ENCODE measurements at places on chromosomes 5 and 9.

GRCh38 chr9:83992901-83993300 is 12.3 kb downstream of the RMI1 start:
- no peak for DNase-seq

GRCh38 chr9:36134761-36135505 is 1.6 kb upstream of the GLIPR2 start:
- no peak for DNase-seq

- DNase-seq, result no peak
Measured at GRCh38 chr5:177469750-177470525, 3.5 kb downstream of the DBN1 start.

DNA sequence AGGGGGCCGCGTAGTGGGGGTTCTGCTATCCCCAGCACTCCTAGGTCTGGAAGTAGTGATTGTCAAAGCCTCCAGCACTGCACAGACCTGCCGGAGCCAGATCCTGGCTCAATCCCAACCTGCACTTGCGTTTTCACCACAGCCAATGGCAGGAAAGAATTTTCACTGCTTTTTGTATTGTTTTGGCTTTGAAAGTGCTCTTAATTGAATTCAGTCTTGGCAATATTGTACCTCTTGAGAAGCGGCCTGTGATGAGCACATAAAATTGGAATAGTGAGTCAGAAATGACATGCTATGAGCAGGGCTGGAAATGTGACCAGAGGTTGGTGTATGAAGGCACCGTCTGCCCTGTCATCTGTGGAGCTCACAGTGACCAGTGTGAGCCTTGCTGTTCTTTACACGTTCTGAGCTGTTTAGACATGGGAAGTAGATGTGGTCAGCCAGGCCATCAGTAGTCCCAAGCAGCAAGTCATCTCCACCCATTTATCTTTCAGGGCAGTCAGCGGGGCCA is 41.5 kb downstream of the SECISBP2 start:
- DNase-seq, result no peak

DNA sequence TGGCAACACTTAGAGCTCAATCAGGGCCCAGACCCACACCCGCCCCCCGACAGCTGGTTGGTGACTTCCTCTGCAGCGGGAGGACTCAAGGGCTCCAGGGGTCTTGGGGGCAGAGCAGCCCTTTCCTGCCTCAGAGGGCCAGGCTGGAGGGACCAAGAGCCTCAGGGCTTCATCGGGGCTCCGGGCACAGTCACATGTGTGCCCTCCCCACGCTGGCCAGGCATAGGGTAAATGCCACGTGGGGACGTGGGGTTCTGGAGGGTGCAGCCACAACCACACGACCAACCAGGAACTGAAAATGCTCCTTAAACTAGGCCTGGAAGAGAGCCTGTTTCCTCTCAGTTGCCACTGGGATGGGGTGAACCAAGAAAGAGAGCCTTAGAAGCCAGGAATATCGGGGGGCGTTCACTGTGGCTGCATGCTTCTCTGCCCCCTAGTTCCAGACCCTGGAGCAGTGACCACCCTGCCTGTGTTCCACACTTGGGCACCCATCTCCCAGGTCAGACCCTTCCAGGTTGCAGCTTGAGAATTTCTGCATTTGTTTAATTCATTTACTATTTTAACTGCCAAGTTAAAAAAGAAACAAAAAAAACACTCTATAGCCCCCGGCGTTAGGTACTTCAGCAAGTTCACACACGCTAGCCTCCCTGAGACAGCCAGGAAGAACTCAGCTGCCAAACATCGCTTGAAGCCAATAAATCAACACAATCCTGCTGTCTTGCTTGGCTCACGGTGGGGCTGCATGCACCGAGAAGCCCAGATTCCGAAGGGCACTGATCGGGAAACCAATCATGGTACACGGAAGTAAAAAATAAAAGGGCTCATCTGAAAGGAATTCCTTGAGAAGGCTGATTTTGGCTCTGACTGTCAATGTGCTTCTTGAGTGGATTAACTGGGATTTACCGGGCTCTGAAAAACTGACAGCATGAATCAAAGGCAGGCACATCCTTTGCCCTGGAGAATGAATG is 56.1 kb upstream of the PHYKPL start:
- DNase-seq, result no peak

GRCh38 chr5:172006321-172007174 is at the start of gene FBXW11:
Gene FBXW11 (minus strand): TSS chr5:172006638. CDS start chr5:172006502, 136 bp downstream.
- DNase-seq, result peak; percentile 93

- DNase-seq, result no peak
Measured at GRCh38 chr9:124511426-124511840, 4.2 kb upstream of the NR5A1 start.

GRCh38 chr5:123359454-123360200 is 63.6 kb downstream of the CEP120 start:
- DNase-seq, result no peak

DNA sequence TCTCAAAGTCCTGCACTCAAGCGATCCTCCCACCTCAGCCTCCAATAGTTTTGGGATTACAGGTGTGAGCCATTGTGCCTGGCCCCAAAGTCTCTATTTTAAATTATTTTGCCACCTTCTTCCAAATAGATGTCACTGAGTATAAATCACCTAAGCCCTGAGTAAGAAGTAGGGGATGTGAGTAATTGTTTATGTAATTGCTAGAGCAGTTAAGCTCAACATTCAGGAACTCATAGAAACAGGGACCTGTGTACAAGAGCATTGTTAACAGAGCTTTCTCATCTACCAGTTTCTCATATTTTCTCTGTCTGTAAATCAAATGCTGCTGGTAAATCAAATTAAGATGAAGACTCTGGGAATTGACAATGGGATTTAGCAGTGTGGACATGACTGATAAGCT is 26.3 kb downstream of the CDK7 start:
- DNase-seq, result no peak

- DNase-seq, result no peak
Measured at GRCh38 chr5:1161108-1161832, 40.1 kb upstream of the SLC6A19 start.

- no peak for DNase-seq
Measured at GRCh38 chr9:130713286-130713960, 19.8 kb downstream of the EXOSC2 start.

GRCh38 chr5:171660434-171660833 is 125.2 kb upstream of the SMIM23 start:
- DNase-seq, result no peak

DNA sequence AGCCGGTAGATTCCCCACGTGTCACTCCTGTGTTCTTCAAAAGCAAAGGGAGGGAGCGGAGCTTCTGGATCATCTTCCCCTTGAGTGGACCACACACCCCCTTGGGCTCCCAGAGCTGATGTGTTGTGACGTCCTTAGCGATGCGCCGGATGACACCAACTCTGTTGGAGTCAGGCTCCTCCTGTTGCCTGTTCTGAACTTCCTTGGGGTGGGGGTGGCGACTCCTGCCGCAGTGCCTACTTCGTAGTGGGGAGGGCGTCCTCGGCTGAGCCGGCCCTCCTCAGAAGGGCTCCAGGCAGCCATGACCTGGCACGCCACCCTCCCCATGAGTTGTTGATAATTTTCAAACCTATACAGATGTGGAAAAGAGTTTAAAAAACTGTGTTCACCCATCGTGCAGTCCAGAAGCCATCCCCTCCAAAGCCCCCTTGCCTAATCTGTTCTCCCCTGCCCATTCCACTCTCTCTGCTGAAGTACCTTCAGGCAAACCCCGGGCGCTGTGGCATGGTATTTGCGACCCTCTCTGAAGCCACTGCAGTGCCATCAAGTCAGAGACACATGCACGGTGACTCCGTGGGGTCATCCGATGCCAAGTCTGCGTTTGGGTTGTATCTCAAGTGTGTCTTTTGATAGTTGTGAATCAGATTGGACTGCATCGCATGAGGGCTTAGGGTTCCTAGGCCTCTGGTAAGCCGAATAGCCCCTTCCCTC is 16.7 kb downstream of the EXOC3 start:
- DNase-seq, result no peak

DNA sequence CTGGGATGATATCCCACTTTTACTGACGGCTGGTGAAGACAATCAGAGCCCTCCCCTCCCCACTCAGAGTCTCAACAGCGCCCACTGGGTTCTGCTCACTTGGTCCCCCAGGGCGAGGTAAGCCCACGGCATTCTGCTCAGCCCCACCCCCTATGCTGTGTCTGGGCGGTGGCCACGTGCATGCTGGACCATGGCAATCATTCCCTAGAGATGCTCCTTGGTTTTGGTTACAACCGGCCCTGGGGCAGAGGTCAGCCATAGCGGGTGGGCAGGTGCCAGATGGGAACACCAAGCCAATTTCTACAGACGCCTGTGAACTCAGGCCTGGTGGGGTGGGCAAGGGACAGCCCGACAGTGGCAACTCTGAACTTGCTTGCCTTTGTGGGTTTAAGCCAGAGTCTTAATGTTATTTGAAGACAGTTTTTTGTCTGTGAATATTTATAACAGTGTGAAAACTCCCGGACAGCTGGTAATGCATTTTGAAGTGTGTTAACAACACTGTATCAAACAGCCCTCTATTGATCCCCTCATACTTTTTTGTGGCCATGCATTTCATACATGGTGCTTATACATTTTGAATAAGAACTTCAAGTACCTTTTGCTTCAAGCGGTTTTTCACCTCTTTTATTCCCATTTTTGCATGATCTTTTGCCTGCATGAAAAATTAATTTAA is 94.2 kb downstream of the CRB2 start:
- DNase-seq, result no peak

DNA sequence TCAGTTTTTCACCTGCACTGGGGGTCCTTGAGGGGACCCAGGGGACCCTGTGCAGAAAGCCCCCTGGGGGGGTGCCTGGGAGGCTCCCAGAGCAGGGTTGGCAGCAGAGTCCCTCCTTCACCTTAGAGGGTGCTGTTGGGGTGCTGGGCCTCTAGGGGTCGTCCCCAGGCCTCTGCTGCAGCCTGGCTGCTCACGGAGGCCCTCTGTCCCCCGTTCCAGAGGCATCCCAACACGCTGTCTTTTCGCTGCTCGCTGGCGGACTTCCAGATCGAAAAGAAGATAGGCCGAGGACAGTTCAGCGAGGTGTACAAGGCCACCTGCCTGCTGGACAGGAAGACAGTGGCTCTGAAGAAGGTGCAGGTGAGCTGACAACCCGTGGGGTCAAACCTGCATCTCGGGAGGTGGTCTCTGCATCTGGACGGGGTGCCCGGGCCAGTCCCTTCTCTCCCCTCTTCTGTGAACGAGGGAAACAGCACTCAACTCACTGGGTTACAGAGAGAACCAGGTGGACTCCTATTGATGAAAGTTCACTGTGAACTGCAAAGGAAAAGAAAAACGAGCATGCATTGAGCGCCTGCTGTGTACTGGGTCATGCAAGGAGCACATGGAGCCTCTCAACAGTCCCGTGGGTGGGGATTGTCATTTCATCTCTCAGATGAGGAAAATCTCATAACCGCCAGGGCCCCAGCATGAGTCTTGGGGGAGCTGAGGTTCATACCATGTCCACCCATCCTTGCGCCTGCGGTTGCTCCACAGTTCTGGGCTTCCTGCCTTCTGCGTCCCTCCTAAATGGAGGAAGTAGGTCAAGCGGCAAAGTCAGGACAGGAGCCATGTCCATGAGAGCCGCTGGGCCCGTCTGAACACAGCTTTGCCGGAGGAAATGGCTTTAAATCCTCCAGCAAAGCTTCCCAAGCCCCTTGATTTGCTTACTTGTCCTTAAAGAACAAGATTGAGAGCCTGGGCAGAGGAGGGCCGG is 54.8 kb downstream of the NEK6 start:
- DNase-seq, result no peak

GRCh38 chr9:86818636-86819035 is 128.7 kb downstream of the GAS1 start:
- no peak for DNase-seq

DNA sequence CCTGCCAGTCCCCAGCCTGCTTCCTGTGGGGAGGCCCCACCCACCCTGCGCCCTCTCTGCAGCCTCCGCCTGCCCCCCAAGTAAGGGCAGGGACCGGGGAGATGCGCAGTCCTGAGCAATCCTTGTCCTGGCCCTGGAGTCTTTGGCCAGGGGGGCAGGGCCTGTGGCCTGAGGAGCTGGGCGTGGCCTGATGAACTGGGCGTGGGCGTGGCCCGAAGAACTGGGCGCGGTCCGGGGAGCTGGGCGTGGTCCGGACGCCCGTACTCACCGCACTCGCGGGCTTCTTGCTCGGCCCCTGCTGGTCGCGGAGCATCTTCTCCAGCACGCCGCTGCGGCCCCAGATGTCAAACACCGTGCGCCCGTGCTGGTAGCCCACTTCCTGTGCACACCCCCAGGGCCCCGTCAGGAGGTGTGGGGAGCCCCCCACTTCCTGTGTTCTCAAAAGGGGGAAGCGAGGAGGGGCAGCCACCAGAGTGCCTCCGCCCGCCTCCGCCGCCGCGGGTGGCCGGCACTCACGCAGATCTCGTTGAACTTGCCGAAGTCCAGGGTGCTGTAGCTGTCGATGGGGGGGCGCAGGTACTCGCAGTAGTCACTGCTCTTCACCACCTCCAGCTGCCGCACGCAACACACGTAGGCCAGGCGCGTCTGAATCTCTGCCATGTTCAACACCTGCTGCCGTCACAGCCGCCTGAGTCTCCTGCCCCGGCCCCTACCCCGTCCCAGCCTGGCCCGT is 2.7 kb upstream of the NSMF start:
- peak; percentile 79 for DNase-seq

GRCh38 chr5:132827943-132828673 is 2.3 kb downstream of the SHROOM1 start:
- no peak for DNase-seq

DNA sequence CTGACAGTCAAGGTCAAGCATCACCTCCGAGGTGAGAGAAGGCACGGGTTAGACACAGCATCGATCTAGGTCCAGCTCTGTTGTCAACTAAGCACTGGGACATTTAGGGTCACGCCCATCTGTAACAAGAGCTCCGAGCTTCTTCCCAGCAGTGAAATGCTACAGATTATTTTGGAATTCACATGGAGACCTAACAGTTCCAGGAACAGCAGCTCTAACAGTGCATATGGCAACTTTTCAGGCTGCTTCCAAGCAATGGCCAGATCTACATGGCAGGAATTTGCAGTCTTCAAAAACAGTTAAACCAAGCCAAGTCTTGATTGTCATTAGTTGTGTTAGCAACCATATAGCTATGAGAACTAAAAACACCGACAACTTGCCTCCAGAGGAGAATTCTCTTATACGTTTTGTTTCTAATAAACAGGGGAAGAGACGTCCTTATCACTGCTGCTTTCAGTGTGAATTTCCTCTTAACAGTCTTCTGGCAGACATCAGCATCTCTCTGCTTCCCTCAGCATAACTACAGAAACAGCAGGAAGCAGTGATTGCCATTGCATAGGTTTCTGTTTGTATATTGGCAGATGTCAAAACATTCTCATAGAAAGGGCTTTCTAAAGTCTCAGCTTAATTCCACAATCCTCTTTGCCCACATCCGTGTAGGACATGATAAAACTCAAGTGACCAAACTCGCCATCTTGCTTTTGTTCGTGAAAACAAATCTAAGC is 242.1 kb upstream of the DAPK1 start:
- no peak for DNase-seq

DNA sequence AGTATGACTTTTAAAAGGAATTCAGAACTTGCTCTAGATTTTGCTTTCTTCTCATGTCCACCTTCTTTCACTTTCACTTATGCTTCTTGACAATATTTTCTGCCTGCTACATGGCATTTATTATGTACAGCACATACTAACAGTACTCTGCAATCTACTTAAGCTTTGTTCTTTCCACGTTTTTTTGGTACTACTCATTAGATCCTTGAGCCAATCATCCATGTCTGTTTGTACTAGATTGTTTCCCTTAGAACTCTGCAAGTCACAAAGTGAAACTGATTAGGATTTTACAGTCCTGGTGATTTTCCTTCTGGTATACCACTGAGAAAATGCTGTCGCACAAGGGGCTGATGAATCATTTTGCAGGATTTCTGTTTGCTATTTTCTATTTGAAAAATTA is 78.3 kb downstream of the PARP8 start:
- DNase-seq, result no peak

- DNase-seq, result peak; percentile 44
Measured at GRCh38 chr9:109918339-109919163, 138.6 kb downstream of the PALM2AKAP2 start.

GRCh38 chr5:177390363-177391300 is 6.4 kb downstream of the SLC34A1 start:
- DNase-seq, result peak; percentile 80
